ENCODE measurements at places on chromosomes 6 and 20.

DNA sequence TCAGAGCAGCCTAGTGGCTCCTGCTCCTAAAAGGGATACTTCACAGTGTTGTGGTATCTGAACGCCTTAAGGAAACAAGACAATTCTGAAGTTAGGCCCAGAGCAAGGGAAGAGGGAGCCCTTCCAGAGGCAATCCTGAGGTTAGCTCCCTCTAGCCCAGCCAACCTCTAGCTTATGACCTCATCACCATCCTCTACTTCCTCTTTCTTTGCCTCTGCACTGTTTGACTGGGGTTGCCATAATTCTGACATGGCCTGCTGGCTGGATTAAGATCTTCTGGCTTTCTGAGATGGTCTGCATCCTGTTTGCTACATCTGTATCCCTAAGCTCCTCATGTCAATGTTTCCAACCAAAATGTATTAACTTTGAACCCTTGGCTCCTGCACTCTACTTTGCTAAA lies 23.3 kb upstream of the BMP2 start:
- DNase-seq = no peak

DNA sequence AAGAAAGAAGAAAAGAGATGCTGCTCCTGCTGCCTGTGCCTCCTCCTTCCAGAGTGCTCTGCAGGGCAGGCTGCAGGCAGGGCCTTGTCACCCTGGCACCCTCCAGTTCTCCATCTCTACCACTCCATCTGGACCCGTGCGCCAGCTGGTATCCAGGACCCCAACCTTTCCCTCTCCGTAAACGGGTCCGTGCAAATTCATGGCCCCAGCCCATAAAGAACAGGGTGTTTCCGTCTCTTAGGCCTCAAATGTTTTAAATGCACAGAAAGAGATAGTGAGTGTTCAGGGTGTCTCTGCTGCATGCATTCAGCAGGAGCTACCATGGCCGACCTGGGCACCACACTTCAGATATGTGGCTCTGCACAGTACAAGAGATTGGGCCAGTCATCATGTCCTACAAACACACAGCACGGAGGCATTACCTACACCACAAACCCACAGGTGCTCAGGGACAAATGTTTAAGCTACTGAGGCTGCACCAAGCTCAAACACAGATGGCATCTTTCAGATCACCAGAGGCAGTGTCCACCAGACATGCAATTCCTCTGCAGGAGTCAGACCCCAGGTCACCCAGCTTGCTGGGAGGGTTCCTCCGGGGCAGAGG lies 258.1 kb downstream of the DLL1 start:
- DNase-seq = no peak

DNA sequence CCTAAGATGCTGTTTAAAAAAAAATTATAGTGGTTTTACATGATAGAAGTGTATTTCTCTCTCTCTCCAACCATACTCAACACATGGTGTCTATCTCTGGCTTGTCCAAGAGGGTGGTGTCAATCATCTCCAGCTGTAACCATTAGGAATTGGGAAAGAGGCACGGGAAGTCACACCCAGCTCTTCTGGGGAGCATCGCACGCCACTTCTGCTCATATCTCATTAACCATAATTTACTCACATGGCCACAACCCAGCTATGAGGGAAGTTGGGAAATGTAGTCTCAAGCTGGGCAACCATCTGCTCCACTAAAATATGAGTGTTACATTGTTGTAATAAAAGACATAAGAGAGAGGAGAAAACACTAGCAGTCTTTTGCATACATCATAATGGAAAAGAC lies 30.4 kb upstream of the TSHZ2 start:
- DNase-seq = peak; percentile 89

DNA sequence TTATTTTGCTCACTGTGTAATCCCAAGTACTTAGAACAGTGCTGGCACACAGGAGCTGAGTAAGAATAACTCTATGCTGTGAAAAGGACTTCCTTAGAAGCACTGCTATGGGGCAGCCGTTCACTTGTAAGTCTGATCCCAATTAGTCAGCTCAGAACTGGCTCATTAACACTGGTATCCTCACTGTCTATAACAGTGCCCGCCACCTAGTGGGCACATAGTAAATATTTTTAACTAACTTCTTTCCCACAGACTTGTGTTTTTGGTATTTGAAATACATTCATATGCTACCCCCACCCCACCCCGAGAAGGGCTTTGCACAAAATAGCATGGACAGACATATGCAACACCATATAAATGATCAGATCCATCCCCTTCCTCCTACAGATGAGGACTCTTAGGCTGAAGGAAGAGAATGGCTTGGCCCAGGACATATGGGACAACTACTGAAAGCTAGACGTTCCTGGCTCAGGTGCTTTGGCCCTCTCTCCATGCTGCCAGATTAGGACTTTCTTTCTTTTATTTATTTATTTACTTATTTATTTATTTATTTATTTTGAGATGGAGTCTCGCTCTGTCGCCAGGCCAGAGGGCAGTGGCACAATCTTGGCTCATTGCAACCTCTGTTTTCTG lies 47.1 kb downstream of the DST start:
- peak; percentile 68 for DNase-seq

DNA sequence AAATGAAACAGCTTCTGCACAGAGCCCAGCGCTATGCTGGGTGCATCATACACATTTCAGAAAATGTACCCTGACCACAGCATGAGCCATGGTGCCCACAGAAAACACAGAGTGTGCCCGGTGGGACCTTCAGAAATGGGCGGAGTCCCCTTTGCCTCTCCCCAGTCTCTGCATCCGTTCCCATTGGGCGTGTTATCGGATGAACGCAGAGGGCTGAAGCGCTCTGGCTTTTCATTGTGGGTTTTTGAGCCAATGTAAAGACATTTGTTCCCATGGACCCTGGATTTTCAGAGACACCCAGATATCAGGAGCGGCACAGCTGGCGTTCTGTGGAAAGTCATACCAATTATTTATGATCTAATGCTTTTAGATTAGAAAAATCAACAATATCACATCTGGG lies 99.8 kb downstream of the DACT2 start:
- DNase-seq = no peak

- DNase-seq = no peak
These were observed 4.2 kb downstream of the SYNDIG1 start for GRCh38 chr20:24473435-24474223.

Measured in AG10803 (cell line).